ENCODE measurements at places on chromosomes 16 and 17. TPM values are rescaled to one million over a fixed set of nuclear protein-coding genes. Genes with fewer than 3 reads are reported as not detected.

DNA sequence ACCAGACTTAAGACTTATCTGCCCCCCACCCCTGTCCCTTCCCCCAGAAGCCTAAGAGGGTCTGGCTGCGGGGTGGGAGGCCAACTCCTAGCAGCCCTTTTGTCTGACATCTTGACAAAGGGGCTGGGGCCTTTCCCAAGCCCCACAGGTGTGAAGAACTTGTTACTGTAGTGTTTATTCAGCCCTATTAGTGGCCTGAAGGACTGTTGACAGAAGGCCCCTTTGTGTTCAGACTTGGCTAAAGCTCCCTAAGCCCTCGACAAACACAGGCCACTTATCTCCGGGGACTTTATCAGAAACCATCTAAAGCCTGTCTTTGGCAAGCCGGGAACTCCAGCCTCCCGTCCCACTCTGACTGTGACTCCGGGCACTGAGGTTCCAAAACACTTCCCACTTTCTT is 129.8 kb downstream of the NTN1 start:
- no peak for DNase-seq

- no peak for DNase-seq
These were observed 40.3 kb upstream of the GNG13 start for GRCh38 chr16:840561-841454.

- peak; percentile 57 for DNase-seq
These were observed 8.1 kb upstream of the DNASE1 start for GRCh38 chr16:3646348-3646920.

The LRRC45 gene
- total RNA-seq, result 8.4 TPM

GRCh38 chr17:59492091-59492451 is 73.3 kb upstream of the DHX40 start:
- no peak for DNase-seq

DNA sequence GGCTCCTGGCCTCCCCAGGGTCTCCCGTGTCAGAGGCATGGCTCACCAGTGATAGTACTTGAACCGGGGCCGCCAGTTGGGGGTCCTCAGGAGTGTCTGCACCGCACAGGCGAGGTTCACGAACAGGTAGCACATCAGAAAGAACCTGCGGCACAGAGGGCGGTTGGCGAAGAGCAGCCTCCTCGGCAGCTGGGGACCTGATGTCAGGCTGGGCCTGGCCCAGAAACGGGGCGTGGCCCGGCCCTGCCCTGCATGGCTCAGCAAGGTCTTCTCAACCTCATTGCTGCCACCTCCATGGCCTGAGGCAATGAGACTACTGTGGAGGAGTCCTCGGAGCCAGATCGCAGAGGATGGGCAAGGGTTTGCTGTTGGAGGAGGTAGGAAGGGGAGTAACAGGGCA is 4.1 kb upstream of the LCAT start:
- DNase-seq, result no peak

- no peak for DNase-seq
These were observed 17.2 kb downstream of the COPRS start for GRCh38 chr17:31841850-31842194.

DNA sequence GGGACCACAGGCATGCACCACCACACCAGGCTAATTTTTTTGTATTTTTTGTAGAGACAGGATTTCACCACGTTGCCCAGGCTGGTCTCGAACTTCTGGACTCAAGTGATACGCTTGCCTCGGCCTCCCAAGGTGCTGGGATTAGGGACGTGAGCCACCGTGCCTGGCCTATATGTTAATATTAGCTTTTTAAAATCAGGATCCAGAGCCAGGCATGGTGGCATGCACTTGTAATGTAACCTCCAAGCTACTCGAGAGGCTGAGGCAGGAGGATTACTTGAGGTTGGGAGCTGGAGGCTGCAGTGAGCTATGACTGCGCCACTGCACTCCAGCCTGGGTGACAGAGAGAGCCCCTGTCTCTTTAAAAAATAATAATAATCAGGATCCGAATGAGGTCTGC is 8.5 kb upstream of the ADCY7 start:
- no peak for DNase-seq

DNA sequence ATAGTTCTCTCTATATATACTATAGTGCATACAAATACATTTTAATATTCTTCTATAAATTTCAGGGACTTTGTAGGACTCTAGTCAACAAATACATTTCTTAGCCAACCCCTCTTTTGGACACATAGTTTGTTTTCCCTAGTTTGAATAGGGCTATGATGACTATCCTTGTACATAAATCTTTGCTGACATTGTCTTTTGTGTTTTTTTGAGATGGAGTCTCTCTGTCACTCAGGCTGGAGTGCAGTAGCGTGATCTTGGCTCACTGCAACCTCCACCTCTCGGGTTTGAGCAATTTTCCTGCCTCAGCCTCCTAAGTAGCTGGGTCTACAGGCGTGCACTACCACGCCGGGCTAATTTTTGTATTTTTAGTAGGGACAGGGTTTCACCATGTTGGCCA is 3.3 kb downstream of the ANKS4B start:
- no peak for DNase-seq

GRCh38 chr17:10069301-10069700 is 129.1 kb downstream of the GAS7 start:
- DNase-seq, result no peak
